ENCODE measurements at places on chromosomes 6 and 20.

- DNase-seq, result no peak
Measured at GRCh38 chr6:35089216-35089934, 51.8 kb downstream of the TCP11 start.

GRCh38 chr20:46206992-46207549, 89.0 kb downstream of the CD40 start:
- no peak for DNase-seq

GRCh38 chr6:152271776-152272464, 365.2 kb downstream of the SYNE1 start:
- no peak for DNase-seq

DNA sequence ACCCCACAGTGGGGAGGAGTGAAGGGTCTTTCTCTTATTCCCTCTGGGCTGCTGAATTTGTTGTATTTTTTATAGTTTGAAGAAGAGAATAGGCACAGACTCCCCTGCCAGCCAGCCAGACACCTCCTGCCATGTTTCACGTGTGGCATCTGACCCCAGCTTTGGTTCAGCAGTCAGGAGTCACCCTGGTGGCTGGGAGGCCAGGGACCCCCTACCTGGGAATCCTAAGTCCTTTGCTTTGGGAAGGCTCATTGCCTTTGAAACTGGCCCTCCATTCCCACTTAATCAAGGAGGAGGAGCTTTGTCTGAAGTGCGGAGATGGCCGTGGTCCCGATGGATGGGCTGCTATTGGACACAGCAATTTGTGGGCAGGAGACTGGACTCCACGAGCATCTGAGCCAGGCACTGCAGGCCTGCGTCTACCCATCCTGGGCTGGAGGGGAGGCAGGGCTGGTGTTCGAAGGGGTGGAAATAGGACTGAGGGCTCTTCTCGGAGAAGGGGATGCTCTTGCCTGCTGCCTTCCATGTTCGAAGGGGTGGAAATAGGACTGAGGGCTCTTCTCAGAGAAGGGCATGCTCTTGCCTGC, 196.1 kb downstream of the DLL1 start:
- no peak for DNase-seq

- peak; percentile 79 for DNase-seq
Measured at GRCh38 chr6:79737172-79737571, 106.0 kb downstream of the SH3BGRL2 start.

GRCh38 chr6:163298079-163298830, 116.3 kb upstream of the QKI start:
- DNase-seq, result no peak

- DNase-seq, result no peak
Measured at GRCh38 chr20:9794831-9795230, 44.0 kb downstream of the PAK5 start.

GRCh38 chr6:12339022-12339421, 48.9 kb downstream of the EDN1 start:
- DNase-seq, result no peak

GRCh38 chr6:44037847-44038542, 89.3 kb downstream of the MRPL14 start:
- DNase-seq, result no peak

DNA sequence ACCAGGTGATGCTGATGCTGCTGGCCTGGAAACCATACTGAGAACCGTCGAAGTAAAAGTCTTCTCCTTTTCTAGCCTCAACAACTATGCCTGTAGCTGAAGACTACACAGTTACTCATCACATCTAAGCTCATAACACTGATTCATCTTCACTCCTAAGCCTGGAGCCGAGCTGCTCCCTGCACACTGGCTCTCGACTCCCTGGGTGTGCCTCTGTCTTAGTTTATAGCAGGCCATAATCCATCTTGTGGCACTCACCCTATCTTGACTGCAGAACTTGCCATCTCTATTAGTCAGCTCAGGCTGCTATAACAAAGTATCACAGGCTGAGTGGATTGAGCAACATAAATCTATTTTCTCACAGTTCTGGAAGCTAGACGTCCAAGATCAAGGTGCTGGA, 191.0 kb downstream of the UNC5CL start:
- DNase-seq, result no peak

DNA sequence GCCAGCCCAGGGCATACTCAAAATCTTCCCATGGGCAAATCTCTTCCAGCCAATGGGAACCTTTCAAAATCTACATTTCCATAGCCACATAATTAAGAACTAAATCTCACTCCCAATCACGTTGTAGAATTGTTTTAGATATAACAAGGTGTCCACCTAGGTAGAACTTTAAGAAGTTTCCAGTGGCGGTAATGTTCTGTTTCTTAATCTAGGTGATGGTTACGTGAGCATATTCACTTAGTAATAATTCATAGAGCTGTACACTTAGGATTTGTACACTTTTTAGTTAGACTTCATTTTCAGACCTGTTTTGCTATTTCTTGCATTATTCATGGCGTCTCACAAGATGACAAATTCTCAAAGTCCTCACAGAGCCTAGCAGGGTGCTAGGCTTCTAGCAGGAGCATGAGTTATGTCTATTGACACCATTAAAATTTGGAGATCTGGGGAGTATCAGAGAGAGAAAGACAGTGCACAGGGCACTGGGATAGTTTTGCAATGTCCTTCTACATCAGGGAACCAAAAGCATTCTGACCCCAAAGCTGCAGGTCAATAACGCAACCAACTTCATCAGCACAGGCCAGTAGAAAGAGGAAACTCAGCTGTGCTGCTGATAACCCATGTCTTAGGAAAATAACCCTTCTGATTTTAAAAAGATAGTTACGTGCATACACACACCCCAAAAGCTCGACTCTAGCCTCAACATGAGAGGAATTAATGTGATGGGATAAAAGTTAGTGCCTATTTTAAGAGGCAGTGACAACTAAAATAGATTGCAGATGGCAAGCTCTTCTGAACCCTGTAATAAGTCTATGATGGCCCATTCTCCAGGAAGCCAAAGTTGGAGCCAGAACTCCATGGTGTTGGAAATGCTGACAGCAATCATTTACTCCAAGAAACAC, 518.1 kb upstream of the JARID2 start:
- DNase-seq, result no peak

DNA sequence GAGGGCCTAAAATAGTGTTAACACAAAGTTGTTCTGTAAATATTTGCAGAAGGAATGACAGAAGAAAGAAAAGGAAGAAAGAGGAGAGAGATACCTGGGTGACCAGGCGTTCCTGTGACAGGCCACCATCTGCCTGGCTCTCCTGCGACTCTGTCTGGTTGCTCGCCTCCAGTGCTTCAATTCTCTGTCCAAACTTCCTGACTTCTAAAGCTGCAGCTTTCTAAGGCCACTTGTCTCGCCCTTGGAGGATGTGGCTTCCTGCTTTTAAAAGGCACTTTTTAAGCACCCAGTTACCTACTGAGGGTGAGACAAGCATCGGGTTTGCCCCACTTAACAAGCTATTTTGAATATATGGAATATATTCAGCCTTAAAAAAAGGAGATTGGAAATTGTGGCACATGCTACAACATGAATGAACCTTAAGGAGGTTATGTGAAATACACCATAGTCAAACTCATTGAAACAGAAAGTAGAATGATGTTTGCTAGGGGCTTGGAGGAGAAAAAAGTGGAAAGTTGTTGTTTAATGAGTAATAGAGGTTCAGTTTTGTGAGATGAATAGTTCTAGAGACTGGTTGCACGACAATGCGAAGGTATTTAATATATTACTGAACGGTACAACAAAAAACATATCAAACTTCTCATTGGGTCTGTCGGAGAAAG, 32.8 kb downstream of the VIP start:
- peak; percentile 6 for DNase-seq

GRCh38 chr6:82741996-82742385, 323.6 kb downstream of the UBE3D start:
- no peak for DNase-seq

- no peak for DNase-seq
Measured at GRCh38 chr6:127489248-127489647, 29.9 kb downstream of the MTCL3 start.

GRCh38 chr20:38969708-38970107, 7.6 kb downstream of the DHX35 start:
- DNase-seq, result no peak

- DNase-seq, result no peak
Measured at GRCh38 chr6:110617057-110617456, 140.6 kb upstream of the SLC22A16 start.

- no peak for DNase-seq
Measured at GRCh38 chr6:84508981-84509380, 255.4 kb downstream of the TBX18 start.

- no peak for DNase-seq
Measured at GRCh38 chr6:40854592-40854991, 184.4 kb downstream of the UNC5CL start.

- DNase-seq, result no peak
Measured at GRCh38 chr20:53974785-53975555, 95.4 kb downstream of the BCAS1 start.

DNA sequence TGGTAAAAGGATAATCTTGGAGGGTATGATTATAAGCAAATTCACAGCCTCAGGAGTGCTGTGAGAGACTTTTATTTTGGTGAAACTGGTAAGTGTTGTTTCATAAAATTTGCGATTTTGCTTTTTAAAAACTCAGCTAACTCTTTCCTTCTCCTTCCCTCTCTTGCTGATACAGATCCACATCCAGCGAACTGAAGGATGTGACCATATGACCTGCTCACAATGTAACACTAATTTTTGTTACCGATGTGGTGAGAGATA, 77.2 kb upstream of the TPD52L1 start:
- DNase-seq, result no peak

GRCh38 chr6:169034516-169035167, 219.0 kb downstream of the THBS2 start:
- no peak for DNase-seq

DNA sequence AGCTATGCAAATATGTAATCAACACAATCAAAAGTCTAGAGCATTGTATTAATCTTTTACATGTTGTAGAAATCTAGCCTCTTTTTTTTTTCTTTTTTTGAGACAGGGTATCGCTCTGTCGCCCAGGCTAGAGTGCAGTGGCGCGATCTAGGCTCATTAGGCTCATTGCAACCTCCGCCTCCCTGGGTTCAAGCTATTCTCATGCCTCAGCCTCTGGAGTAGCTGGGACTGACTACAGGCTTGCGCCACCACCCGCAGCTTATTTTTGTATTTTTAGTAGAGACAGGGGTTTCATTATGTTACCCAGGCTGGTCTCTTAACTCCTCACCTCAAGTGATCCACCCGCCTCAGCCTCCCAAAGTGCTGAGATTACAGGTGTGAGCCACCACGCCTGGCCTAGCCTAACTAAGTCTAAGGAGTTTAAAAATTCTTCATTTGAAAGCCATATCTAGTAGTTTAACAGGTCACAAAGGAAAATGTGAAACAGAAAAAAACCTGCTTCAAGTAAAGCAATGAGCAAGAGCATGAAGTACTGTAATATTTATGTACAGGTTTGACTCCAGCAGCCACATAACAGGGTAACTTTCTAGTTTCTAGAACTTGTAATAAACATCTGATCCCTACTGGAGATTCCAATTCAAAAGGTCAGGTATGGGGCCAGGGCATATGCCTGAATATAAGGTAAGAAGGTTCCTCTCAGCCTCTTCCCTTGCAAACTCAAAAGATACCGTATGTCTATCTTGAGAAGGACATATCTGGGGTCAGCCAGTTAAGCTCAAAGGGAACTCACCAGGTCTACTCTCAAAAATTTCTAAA, 4.4 kb downstream of the CPNE1 start:
- no peak for DNase-seq

- peak; percentile 17 for DNase-seq
Measured at GRCh38 chr6:77880501-77880900, 227.7 kb downstream of the MEI4 start.

GRCh38 chr20:57094252-57094891, 172.1 kb downstream of the BMP7 start:
- DNase-seq, result no peak

DNA sequence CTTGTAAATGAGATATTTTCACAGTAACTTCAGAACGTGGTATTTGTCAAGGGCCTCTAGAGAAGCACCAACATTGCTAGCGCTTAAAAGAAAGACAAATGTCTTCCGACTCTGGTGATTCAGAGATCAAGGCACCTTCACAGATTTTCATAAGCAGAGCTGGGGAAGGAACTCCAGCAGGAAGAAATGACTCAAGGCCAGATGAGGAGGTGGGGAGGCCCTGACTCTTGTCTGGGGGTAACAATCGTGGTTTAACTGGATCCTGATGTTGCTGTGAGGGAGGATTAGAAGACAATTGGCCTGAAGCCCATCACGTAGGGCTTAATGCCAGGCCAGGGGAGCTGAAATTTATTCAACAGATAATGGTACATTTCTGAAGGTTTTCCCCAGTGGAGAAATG, 122.9 kb upstream of the QKI start:
- DNase-seq, result peak; percentile 67

- DNase-seq, result peak; percentile 99
Measured at GRCh38 chr6:11609324-11610071, 71.9 kb downstream of the TMEM170B start.

GRCh38 chr6:40640599-40641227, 53.5 kb upstream of the LRFN2 start:
- no peak for DNase-seq

DNA sequence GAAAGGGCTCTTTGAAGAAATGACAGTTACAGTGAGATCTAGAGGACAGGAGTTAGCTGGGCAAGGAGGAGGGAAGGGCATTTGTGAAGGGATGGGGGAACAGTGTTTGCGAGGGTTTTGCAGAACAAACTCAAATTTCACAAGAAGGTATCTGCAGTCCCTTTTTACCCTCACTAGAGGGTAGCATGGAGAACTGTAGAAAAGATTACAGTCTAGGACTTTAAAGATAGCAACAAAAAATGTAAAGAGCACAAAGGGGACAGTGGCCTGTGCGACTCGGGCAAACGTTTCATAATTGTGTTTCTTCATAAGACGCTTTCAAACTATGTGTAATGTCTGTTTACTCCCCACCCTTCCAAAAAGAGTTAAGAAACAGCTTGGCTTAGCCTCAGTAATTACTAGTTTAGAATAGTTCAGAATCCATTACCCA, 21.2 kb upstream of the ASXL1 start:
- peak; percentile 44 for DNase-seq

- DNase-seq, result no peak
Measured at GRCh38 chr6:51976374-51976773, 111.0 kb downstream of the PKHD1 start.

GRCh38 chr6:98827295-98828159, 6.8 kb upstream of the POU3F2 start:
- DNase-seq, result no peak

DNA sequence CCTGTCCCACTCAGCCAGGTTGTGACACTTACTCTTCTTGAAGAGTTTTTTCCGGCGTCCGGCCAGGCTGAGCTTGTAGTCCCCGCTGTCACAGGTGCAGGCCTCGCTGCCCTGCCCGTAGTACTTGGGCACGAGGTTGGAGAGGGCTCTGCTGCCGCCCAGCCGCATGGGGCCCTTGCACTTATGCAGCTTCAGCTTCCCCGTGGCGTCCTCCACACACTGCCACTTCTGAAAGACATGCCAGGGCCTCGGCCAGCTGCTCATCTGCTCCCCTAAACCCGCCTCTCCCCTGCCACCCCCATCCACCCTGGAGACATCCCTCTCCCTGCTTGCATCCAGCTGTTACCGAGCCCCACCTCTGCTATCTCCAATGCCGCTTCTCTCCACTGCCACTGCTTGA, 113.1 kb downstream of the SULF2 start:
- no peak for DNase-seq

DNA sequence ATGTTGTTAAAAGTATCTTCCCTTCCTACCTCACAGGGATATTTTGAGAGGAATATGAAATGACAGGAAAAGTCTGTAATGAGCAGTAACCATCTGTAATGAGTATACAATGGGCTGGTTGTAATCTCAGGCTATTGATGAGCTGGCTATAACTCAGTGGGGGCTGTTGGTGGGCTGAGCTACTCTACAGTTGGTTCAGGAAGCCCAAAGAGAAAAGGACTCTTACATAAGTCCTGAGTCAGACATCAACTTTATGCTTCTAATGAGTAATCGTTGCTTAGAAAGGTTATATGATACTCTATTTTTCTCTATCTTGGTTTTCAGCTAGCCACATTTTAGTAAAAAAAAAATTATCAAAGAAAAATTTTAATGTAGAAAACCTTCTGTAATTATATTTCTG, 26.4 kb downstream of the ZNF391 start:
- no peak for DNase-seq

Measured in endothelial cell of umbilical vein (primary cell).